Activated CD4-positive, CD25-positive, alpha-beta regulatory T cell (primary cell): ENCODE measurements at places on chromosomes 13 and 19.

DNA sequence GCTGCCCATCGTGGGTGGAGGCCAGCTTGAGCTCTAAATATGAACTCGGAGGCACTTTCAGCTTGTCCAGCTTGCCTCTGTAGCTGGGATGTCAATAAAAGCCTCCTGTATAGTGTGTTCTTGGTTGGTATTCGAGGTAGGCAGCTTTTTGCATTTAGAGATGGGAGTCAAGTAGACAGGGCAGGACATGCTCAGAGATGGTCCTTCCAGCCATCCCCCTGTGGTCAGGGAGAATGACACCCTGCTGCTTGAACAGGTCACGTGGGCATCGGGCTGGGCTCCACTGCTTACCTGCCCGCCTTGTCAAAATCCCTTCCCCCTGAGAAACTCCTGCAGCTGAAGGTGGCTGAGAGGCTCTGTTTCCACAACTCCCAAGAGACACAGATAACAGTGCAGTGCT, 302.5 kb downstream of the ZNF536 start:
- no peak for DNase-seq

- DNase-seq, result no peak
Measured at GRCh38 chr19:52722062-52723003, 12.5 kb downstream of the ZNF611 start.

DNA sequence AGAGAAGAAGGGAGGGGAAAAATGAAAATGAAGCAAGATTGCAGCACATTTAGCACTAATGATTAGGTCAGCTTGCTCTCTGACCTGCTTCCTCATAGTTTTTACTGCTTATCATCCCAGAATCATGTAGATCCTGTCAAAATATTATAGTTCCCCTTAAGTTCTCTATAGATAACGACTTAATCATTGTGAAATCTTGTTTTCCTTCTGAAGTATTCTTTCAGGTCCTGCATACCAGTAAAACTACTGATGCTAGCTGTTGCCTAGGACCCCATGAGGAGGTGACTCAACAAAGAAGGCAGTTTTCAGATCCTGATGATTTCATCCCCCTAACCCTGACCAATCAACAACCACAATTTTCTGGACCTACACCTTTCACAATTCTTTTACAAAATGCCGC, 1131.7 kb downstream of the SLITRK5 start:
- DNase-seq, result no peak

GRCh38 chr13:26222520-26223046, 469 bp upstream of the RNF6 start:
- DNase-seq, result no peak

- DNase-seq, result no peak
Measured at GRCh38 chr13:112928972-112929782, 39.8 kb upstream of the MCF2L start.

DNA sequence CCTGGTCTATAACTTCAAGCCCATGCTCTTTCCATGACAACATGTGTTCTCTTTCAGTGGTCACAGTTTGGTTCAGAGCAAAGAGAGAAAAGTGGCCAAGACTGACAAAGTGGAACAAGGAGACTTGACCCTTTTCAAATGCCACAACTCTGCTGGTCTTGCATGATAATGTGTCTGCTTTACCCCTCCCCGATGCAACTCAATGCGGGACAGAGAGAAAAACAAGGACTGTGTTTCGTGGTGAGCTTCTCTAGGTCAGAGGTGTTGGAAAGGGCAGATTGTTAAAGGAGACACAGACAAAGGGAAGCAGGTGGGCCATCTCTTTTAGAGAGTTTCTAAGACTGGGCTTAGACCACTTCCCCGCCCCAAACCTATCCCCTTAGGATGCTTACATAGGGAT, 61.6 kb upstream of the SERTM1 start:
- DNase-seq, result no peak

GRCh38 chr19:28414748-28415147, 798.2 kb downstream of the UQCRFS1 start:
- no peak for DNase-seq

DNA sequence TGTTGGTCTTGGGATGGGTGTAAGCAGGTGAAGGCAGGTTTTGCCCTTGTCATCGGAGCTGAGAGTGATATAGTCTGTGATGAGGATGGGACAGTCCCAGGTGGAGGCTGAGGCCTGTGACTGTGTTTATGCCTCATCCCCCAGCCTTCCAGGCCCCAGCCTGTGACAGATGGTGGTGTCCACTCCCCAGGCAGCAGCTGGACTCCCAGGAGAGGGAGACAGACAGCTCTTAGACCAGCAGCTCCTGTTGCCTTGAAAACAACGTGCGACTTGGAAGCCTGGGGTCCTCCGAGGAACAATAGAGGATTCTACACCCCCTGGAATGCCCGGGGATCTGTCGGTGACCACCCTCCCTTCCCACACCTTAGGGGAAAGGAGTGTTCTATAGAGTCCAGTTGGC, 63.8 kb downstream of the CHST8 start:
- DNase-seq, result no peak

- DNase-seq, result no peak
Measured at GRCh38 chr13:58830841-58831240, 1199.3 kb downstream of the PCDH17 start.

GRCh38 chr13:99575376-99576120, 74.3 kb downstream of the TM9SF2 start:
- DNase-seq, result no peak

DNA sequence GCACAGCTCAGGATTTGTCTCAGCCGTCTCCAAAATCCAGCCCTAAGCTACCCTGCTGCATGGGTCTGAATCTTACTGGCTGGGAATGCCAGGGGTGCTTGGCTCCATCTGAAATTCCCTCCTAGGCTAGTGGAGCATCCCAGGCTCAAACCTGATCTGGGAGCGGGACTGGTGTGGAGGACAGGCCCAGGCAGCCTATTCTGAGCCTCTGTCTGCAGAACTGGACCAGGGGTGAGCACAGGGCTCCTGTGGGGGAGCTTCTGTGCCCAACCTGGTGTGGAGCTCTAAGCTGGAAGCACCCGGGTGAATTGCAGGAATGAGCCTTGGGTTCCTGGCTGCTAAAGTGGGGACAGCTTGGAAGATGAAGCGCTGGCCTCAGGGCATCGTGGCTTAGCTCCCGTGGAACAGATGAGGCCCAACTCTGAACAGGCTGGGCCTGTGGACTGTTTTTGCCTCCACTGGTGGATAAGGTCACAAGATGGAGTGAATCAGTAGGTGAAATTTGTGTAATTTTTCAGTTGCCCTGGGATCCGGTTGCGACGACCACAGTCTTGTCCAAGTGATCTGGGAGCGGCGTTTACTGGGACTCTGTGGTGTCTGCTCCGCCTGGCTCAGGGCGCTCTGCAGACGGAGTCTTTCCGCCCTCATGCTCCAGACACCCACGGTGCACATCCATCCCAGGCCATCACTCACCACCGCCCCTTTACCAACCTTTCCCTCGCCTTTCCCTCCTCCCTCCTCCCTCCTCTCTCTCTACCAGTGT, 79.5 kb downstream of the TEX29 start:
- no peak for DNase-seq

DNA sequence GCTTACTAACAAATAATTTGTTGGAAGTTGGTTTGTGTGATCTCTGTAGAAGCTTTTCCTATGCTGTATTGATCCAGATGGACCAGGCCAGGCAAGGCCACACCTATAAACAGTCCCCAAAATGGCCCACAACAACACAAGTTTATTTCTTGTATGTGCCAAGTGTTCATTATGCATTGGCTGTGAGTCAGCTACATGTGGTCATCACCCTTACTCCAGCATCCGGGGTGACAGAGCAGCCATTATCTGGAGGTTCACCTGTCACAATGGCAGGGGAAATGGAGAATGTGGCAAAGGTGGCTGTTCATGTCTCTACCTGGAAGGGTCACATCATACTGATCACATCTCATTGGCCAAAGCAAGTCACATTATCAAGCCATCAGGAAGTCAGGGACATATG, 164.3 kb downstream of the DCT start:
- DNase-seq, result no peak

DNA sequence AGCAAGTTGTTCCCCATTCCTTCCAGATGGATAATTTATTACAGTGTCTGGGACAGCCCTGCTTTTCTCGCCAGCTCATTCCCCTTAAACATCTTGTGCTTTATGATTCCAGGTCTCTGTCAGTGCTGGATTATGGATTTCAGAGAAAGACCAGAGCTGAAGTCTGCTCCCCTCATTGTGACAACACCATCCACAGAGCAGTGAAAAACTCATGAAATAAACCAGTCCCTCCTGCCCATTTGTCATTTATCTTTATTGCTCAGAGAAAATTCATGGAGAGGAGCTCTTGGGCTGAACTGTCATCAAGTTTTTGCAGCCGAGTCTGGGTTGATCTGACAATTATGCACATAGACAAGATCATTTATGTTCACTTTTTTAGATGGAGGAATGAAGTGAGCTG, 92.7 kb upstream of the GPR12 start:
- DNase-seq, result no peak

GRCh38 chr13:98938801-98939200, 39.1 kb downstream of the DOCK9 start:
- DNase-seq, result no peak

GRCh38 chr13:96202315-96202714, 112.4 kb downstream of the HS6ST3 start:
- no peak for DNase-seq

- no peak for DNase-seq
Measured at GRCh38 chr19:33830264-33830663, 33.6 kb downstream of the KCTD15 start.

GRCh38 chr19:19094513-19094912, 30.7 kb downstream of the SLC25A42 start:
- no peak for DNase-seq

- no peak for DNase-seq
Measured at GRCh38 chr19:1455336-1456120, 5.6 kb downstream of the APC2 start.

GRCh38 chr13:84430015-84430414, 547.7 kb upstream of the SLITRK1 start:
- DNase-seq, result no peak

- no peak for DNase-seq
Measured at GRCh38 chr13:94214975-94215374, 264.5 kb downstream of the DCT start.

- DNase-seq, result no peak
Measured at GRCh38 chr13:24167666-24168391, 7.3 kb downstream of the SPATA13 start.
